ENCODE measurements at places on chromosomes 6 and 20. TPM values are rescaled to one million over a fixed set of nuclear protein-coding genes. Genes with fewer than 3 reads are reported as not detected.
A peak's percentile ranks its signal among the peaks of the same experiment; 100 is the strongest.

DNA sequence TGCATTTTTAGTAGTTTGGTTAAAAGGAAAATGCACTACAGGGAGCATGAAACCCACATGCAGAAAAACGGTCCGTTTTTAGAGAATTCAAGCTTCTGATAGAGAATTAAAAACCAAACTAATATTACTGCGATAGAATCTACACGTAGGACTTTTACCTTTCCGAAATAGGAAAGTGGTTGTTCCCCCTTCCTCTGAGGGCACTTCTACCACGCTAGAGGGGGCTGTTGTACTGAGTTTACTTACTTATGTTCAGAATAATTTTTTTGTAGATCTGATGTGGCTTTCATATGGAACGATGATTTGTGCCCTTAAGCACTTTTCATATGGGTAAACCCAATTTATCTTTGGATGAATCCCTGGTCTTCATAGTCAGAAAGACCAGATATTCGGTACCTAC, 264.3 kb upstream of the PLN start:
- H3K4me1 ChIP-seq, result no peaks in the 10 kb centered on the region
- DNase-seq, result peak; percentile 77
- H3K27me3 ChIP-seq, result peaks cover 10% of the 10 kb centered on the region
- H3K27ac ChIP-seq, result peak overlapping the region; percentile 41
- no peaks in the 10 kb centered on the region for H3K36me3 ChIP-seq
- H3K4me3 ChIP-seq, result no peak overlapping the region

DNA sequence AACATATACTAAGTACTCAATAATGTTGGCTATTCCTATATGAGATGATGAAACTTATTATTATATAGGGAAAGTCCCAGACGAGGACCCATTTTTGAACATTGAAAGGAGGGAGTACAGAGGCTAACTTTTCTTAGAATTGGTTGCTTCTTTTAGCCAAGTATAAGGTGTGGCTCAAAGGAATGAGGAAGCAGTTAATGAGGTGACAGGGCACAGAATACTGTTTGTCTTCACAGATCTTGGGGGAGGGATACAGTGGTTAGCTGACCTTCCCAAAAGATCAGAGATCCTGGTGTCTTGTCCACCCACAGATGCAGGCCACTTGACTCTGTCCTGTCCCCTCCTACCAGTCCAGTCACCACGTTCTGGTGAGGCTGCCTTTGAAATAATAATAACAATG, 67.8 kb upstream of the EPB41L1 start:
- H3K27me3 ChIP-seq, result peaks cover 38% of the 10 kb centered on the region
- H3K4me3 ChIP-seq, result no peak overlapping the region
- DNase-seq, result no peak
- no peak overlapping the region for H3K27ac ChIP-seq
- H3K4me1 ChIP-seq, result peaks cover 5% of the 10 kb centered on the region

DNA sequence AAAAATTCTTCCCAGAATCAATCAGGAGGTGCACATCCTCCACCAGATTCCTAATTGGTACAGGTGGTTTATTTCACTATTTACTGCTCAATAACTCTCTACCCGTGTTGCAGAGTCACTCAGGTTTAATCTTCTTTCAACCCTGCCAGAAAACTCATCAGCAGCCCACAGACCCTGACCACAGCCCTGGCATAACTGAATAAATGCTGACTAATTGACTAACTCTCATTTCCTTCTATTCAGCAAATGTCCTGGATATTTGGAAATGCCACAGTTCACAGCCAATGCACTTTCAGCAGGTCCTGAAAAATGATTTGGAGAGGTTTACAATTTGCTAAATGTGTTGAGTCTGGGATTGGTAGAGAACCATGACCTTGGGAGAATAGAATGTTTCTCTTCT, 62.3 kb downstream of the TRMT6 start:
- no peak overlapping the region for H3K4me3 ChIP-seq
- H3K36me3 ChIP-seq, result no peaks in the 10 kb centered on the region
- no peak for DNase-seq
- peaks cover 16% of the 10 kb centered on the region for H3K27me3 ChIP-seq
- H3K4me1 ChIP-seq, result no peaks in the 10 kb centered on the region
- no peak overlapping the region for H3K27ac ChIP-seq

DNA sequence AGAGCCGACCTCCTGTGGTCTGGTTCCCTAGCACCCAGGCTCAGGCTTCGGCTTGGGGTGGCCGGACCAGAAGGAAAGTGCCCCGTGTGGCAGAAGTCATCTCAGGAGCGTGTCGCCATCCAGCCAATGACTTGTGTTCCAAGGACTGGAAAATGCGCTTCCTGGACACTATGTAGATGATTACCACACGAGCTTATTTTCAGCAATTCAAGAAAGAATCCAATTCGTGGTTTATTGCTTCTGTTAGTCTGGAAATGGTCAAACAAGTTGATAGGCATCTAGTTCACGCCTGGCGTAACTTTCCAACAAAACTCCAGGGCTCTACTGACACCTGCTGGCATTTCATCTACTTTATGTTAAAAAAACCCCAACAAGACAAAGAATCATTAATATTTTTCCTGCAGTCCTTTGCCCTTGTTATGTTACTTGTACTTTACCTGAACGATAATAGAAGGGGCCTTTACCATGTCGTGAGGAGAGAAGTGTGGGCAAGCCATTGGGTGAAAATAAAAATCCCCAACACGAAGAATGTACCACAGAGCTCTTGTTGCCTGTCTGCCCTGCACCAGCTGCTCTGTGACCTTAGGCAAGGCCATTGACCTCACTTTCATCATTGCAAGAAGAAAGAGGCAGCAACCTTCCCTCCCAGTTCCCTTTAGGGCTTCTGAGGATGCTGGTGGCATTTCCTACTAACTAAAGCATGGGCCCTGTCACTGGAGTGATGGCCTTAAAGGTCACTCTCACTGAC, 154.7 kb upstream of the LAMP5 start:
- no peaks in the 10 kb centered on the region for H3K36me3 ChIP-seq
- no peaks in the 10 kb centered on the region for H3K27me3 ChIP-seq
- no peak overlapping the region for H3K4me3 ChIP-seq
- H3K27ac ChIP-seq, result no peak overlapping the region

The HCRTR2 gene
- total RNA-seq, result not detected
